ENCODE measurements at places on chromosomes 2 and 18.

DNA sequence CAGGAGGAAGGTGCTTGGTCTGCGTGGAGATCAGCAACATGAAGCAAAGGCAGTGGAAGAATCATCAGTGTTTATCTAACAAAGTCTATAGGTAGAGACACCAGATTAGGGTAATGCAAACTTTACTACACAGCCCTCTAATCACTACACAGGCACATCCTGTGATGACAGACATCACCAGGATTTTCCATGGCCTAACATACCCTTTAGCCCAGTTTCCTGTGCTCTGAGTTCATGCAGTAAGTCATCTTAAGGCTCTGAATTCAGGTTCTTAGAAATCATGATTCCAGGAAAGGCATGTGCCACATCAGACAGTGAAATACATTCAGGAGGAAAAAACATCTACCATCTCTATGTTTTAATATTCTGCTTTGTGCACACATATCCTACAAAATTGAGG lies 708.5 kb upstream of the SLC8A1 start:
- DNase-seq, result no peak

- no peak for DNase-seq
Observed at GRCh38 chr2:241506793-241507429, 1.5 kb downstream of the STK25 start.

GRCh38 chr2:58476556-58476955 lies 235.4 kb upstream of the FANCL start:
- DNase-seq, result no peak

DNA sequence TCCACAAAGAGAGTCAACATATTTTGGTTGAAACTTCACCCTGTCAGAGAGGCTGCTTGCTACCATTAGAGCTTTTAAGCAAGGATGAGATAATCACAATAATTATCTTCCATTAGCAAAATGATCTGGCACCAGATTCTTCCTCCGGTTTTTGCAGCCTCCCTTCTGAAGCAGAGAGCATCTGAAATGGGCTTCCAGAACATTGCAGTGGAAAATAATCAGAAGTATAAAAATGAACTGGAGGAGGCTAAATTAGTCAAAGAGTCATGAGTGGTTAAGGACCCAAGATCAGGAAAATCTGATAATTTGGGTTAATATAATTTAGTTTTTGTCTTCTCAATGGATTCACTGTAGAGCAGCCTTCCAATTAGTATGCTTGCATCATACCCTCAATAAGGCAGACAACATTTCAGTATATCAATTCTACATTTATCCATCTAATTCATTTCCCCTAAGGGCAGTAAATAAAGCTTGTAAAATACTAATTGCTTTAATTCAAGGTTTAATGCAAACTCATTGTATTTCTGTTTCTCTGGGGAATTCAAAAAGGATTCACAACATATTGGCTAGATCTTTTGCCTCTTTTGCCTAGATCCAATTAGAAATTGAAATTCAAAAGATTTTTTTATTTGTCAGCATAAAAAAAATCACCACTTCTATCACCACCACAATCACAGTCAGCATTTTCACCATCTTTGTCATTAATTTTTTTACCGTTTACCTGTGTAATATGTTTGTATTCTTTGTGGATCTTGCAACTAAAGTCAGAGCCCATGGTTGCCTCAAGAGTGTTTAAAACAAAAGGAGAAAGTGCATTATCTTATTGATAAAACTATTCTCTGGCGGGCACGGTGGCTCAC lies 537.2 kb upstream of the DCC start:
- no peak for DNase-seq

DNA sequence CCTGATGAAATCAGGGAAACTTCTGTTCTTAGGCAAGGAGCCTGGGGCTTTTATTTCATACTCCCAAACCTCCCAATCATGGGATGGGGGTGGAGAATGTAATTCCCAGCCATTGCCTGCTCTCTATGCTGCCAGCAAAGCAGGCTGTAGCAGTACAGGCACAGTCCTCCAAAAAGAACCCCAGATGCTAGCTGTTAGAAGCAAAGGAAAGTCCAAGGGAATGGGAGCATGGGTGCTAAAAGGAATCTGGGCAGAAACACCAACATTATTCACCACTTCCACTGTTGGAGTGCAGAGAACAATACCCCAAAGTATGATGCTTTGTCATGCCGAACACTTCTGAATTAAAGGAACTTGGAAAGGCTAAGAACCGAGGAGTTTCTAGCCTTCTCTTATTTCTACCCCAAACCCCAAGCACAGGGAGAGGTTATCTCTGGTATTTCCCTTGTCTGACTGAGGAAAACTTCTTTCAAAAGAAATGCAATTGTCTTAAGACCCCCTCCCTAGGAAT lies 24.7 kb downstream of the MDH1 start:
- DNase-seq, result no peak

- no peak for DNase-seq
Observed at GRCh38 chr2:71389384-71390072, 57.9 kb downstream of the ZNF638 start.

DNA sequence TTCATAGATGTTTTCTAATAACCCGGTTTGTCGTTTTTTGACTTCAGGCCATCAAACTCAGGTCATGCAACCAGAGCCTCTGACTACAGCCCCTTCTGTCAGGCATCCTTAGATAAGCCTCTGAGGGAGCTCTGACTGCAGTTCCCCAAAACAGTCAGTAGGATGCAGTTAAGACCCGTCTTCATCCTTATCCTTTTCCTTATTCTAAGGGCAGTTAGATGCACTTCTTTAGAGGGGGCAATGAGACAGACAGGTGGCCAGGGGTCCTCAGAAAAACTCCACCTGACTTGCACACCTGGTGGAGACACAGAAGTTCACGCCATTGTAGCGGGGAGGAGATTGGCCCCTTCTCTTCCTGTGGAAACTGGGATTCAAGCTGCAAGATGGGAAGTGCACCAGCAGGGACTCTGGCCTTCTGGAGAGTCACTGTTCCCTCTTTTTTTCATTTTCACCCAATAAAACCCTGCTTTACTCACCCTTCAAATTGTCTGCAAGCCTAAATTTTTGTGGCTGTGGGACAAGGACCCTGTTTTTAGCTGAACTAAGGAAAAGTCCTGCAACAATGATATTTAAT lies 104.8 kb upstream of the TFPI start:
- no peak for DNase-seq

- DNase-seq, result no peak
Observed at GRCh38 chr18:46712406-46712805, 44.4 kb downstream of the ST8SIA5 start.

- DNase-seq, result no peak
Observed at GRCh38 chr2:25483607-25484266, 142.0 kb upstream of the DNMT3A start.

DNA sequence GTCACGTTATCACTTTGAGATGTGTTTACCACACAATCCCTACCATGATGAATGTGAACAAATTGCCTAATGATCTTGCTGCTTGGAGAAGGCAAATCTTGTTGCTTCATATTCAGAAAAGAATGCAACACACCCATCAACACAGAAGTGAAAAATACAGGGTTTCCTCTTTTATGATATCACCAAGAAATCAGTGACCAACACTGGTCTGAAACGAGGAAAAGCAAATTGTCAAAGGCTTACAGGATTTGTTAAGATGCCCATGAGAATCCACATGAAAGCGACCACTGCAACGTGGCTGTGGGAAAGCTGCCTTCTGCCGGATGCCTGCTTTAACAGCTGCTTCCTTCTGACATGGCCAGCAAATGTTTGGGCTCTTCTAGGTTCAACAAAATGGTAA lies 397.6 kb upstream of the LRATD1 start:
- DNase-seq, result no peak

DNA sequence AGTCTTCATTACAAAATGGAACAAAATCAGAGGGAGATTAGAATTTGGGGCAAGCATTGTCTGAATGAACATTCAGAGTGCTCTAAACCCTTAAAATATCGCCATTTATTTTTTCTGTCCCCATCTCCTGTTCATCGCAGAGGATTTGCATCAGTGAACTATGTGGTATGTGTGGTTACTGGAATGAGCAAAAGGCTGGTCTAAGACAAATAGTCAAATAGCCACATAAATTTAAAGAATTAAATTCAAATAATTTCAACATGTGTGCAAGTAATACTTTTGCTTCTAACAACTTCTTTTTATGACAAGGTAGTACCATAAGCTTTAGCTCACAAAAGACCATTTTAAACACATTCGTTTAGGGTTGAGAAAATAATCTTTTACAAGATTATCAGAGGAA lies 82.6 kb upstream of the ST8SIA3 start:
- no peak for DNase-seq

DNA sequence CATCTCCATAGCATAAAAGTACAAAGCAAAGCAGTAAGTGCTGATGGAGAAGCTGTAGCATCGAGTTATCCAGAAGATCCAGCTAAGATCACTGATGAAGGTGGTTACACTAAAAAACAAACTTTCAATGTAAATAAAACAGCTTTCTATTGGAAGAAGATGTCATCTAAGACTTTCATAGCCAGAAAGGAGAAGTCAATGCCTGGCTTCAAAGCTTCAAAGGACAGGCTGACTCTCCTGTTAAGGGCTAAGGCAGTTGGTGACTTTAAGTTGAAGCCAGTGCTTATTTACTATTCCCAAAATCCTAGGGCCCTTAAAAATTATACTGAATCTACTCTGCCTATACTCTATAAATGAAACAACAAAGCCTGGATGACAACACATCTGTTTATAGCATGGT lies 44.0 kb downstream of the METTL8 start:
- DNase-seq, result no peak

- DNase-seq, result no peak
Observed at GRCh38 chr2:195304310-195304709, 352.7 kb upstream of the SLC39A10 start.

DNA sequence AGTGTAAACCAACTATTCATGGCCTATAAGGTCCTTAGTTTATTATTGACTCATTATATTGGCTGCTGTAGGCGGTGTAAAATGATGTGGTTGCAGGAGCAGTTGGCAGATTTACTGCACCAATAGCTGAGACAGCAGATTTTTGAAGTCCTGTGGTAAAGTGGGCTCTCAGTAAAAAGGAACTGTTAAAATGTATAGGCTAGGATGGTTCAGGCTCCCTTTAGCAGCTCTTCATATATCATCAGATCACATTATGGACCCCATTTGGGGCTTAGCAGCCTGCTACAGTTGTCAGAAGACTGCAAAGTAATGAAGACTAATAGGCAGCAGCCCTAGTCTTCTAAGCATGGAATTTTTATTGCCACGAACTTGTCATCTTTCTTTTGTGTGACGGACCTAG lies 27.8 kb downstream of the MTX2 start:
- DNase-seq, result no peak

DNA sequence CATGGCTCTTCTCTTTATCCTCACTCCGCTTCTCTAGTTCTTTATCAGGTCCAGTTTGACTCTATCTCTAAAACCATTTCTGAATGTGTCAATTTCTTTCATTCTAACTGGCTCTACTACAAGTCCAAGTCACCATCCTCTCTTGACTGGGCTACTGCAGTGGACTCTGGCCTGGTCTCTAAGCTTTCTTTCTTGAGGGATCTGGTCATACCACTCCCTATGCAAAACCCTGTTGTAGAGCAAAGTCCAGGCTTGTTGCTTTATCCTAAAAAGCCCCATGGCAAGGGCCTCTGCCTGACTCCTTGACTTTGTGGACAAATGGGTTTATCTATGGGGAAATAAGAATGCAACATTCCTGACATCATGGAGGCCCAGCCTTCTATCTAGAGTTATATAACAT lies 87.1 kb downstream of the BCL2L11 start:
- DNase-seq, result no peak

DNA sequence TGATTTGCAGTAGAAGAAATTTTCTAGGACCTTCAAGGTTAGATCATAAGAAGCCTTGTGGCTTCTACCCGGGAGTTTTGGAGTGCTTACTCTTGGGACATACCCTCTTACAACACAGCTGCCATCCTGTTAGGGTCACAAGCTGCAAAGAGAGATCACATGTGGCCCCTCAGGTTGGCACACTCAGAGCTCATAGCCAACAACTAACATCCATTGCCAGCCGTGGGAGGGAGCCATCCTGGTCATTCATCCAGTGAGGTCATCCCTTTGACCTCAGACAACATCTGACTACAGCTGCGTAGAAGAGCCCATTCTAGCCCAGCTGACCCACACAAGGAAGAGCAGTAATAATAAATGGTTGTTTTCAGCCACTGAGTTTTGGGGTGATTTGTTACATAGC lies 76.9 kb upstream of the NABP1 start:
- no peak for DNase-seq

DNA sequence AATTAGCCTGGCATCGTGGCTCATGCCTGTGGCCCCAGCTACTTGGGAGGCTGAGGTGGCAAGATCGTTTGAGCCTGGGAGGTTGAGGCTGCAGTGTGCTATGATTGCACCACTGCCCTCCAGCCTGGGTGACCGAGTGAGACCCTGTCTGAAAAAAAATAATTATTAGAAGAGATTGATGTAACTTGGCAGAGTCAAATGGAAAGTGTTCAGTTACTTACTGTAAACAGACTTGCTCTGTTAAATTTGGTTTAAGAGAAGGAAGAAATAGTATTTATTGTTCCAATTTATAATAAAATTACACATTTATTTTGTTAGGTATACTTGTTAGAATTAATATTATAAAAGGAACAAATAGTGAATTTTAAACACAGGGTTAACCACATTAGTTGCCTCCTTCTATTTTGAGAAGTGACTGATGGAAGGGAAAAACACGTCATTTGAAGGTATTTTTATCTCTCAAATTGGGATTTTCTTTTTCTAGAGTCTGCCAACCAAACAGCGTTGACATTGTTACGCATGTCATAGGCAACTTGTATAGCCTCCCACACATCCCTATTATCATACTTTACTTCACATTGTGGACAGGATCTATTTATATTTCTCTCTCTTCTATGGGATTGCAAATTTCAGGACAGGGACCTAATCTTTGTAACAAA lies 118.8 kb upstream of the B3GNT2 start:
- no peak for DNase-seq

DNA sequence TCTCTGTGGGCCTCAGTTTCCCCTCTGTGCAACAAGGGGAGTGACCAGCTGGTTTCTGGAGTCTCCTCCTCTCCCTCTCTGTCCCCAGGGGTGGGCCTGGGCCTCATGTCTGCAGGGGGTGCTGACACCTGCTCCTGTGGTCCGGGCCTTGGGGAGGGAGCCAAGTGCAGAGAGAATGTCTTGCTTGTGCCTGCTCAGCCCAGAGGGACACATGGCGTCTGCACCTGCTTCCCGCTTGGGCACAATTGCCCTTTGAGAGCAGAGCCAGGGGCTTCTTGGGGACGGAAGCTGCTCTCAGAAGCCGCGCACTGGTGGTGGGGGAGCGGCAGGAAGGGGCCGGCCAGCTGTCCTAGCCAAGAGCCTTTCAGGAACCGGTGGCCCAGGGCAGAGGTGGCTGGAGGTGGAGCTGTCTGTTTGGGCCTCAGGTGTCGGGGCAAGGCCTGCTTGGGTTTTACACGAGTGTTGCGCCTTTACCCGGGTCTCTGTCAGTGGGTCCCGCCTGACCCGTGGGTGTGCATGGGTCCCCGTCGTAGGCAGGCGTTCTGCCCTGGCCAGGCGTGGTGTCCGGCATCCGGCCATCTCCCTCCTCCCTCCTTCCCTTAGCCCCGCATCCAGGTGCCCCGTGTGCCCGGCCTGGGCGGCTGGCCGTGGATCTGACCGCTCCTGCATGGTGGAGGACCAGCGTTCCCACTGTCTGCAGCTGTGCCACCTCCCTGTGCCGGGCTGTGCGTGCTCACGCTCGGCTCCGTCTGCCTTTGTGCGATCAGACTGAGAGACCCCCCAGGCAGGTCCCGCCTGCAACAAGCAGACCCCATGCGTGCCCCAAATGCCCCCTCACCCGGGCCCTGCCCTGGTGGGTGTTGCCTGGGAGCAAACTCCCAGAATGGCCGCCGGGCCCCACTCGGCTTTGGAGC lies 4.0 kb downstream of the NEU4 start:
- no peak for DNase-seq

GRCh38 chr18:54964741-54965140 lies 5.5 kb upstream of the CCDC68 start:
- DNase-seq, result no peak

- DNase-seq, result no peak
Observed at GRCh38 chr2:69208023-69208595, 178.9 kb downstream of the GFPT1 start.
